Endothelial cell (in vitro differentiated cells): ENCODE measurements at places on chromosomes 1 and 21.

- DNase-seq, result no peak
These were observed 341 bp upstream of the TMEM61 start for GRCh38 chr1:54980046-54980527.

DNA sequence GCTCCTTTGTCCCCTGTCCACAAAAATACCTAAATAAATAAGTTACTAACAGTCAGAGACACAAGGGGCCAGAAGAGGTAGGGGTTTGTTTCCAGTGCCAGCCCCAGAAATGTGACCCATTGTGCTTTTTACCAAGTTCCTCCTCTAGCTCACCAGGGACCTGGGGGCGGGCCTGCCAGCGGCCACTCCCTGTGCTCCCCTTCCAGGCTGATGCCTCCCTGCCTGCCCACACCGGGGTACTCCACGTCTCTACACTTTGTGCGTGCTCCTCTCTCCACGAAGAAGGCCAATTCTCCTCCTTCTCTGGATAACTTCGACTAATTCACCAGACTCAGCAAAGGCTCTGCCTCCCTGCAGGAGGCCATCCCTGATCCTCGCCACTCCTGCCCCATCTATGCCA is 72.1 kb downstream of the BCAR3 start:
- no peak for DNase-seq

DNA sequence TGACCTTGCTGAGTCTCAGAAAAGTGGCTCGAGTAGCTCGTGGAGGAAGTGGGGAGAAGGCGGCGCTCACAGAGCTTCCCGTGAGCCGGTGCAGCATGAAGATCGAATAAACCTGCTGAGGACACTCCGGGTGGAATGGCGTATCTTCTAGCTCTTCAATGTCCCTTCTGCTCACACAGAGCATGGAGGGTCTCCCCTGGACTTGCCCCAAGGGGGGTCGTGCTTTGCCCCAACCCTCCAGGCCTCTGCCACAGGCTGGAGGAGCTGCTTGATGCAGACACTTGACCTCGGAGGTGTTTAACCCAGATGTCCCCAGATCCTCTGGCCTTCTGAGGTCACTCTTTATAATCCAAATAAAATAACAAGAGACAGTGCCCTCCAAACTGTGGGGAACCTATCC is 2.2 kb upstream of the KRTAP10-12 start:
- no peak for DNase-seq

DNA sequence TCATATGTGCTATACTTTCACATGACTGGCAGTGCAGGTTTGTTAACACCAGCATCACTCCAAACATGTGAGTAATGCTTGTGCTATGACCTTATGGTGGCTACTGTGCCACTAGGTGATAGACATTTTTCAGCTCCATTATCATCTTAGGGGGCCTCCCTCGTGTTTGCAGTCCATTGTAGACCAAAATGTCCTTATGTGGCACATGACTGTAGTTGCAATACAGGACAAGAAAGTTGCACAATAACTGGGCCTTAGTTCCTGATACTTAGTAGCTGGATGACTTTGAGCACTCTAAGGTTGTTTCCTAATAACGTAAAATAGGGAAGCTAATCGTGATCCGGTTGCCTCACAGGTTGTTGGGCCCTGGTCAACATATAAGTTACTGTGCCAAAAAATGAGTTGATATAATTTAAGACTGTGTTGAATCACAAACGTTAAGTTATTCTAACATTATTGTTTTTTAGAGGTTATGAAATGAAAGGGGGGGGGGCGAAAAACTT is 511 bp upstream of the SNX27 start:
- DNase-seq, result no peak

- DNase-seq, result no peak
These were observed 2.1 kb upstream of the OBSCN start for GRCh38 chr1:228205526-228206436.

DNA sequence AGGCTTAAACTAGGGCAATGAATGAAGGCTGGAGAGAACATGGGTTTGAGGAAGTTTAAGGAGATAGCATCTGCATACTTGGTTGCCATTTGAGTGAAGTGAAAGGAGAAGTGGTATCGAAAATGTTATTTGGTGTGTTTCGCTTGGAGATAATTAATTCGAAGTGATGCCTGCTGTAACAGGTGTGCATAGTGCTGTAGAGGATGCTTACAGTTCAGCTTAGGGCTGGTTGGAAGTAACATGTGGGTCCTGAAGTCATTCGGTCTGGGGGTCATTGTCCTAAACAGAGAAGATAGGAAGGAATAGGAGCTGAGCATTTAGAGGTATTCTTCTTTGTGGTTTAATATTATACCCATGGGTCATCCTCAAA is 301 bp upstream of the NUDT17 start:
- DNase-seq, result no peak

- DNase-seq, result no peak
These were observed 108.0 kb downstream of the TNNI3K start for GRCh38 chr1:74343216-74343615.

GRCh38 chr1:40948741-40949443 is 30.6 kb upstream of the CTPS1 start:
- peak; percentile 71 for DNase-seq

DNA sequence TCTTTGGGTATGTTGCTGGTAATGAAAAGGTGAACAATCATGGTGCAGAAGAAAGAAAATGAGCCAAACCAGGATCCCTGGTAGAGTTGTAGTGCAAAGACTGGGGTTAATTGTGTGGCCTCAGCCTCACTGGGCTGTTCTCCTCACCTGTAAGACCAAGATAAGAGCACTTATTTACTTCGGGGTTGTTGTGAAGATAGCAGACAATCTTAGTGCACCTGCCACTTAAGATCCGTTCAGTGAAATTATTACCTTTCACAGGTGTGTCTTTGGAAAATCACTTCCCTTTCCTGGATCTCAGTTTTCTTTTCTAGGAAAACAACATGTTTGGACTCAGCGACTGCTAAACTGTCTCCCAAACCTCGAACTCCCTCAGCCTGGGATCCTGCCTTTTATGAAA is 1.3 kb upstream of the FGGY start:
- DNase-seq, result no peak

- no peak for DNase-seq
These were observed 1.3 kb downstream of the NEK7 start for GRCh38 chr1:198157847-198158725.

GRCh38 chr1:211751438-211751837 is 76.0 kb upstream of the NEK2 start:
- no peak for DNase-seq

DNA sequence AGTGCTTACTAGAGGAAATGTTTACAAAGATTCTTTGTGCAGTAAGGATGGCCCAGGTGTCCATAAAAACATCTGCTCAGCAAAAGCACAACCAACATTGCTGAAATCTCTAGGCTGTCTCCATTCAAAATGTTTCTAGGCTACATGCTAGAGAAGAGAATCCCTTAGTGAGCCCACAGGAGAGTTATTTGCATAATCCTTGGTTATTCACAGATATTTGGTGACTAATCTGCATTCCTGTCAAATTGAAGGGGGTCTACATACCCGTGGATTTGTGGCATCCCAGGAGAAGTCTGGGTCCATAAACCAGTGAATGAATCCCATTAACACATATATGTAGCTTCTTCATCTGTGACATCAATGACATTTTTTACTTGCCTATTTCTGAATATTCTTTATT is 261.3 kb upstream of the ESRRG start:
- DNase-seq, result no peak

DNA sequence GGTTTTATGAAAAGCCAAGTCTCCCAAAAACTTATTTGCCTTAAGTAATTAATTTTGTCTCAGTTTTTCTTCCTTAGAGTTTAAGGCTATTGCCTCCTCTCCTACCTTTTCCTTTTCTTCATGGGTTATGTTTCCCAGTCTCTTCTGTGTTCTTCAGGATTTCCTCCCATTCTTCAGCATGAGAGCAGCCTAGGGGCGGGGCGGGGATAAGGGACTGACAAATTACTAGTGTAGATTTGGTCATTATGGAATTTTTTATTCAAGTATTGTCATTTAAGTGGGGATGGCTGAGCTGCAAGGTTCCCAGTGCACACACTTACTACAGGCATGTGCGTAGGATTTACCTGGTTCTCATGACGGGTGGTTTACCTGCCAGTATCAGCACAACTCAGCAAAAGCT is 35.2 kb upstream of the PIGV start:
- no peak for DNase-seq

DNA sequence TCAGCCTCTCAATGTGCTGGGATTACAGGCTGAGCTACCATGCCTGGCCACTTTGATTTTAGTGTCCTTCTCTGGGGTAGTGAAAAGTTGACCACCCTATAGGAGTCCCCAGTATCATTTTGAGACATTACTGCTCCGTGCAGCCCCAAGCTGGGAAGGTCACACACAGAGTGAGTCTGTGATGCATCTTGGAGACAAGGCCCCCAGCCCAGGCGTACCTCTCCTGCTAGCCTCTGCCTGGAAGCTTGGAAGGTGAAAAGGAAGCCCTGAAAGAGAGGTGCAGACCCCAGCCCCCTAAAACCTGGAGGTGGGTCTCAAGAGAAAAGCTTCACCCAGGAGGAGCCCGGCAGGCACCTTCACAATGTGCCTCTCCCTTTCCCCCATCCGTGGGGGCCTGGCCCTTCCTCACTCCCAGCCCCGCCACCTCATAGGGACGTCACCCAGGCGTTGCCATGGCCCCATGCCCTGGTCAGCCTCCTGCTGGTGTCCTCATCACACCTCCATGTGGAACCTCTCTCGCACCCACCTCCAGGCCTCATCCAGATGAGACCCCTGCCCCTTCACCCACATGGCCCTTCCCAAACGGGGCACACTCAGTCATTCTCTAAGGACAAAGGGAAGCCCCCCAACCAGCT is 5.6 kb upstream of the ARF1 start:
- no peak for DNase-seq

DNA sequence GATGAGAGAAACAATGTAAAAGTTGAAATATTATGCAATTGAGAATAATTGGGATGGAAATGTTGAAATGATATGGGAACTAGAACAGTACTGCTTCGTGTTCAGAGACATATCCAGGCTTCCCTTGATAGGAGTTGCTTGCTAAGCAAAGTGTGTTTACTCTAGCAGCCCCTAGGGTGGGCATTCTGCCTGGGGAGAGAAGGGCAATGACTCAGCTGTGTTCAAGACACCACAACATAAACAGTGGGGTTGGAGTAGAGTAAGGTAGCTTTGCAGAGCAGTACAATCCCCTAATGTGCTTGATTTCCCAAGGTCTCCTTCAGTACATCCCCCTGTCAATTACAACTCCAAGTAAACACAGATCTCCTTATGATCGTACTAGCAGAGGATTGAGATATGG is 4.8 kb upstream of the PCNX2 start:
- DNase-seq, result no peak

DNA sequence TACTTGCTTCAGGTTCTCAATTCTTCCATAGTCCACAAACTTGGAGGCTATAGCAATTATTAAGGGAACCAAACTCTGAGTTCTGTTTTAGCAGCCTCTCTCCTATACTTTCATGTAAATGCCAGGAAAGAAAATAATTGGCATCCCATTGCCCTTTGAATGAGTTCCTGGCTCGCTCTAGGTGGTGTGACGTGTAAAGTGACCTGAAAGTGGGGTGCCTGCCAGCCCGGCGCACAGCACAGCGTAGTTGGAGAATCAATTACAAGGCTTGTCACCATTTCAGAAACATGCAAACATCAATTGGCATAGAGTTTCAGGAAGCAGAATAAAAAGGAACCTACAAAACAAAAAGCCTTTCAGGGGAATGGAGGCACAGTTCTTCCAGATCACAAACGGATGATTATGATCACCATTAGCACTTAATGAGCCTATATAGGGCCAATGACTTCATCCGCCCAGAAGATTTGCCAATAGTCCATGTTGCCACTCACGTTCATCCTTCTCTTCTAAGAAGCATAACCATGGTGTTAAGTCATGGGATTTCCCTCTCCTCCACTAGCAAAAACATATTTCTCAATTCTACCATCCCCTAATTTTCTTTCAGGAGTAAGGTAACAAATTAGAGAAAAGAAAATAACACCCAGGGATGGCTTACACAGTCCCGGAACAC is 354.6 kb upstream of the ADGRL2 start:
- DNase-seq, result no peak

GRCh38 chr1:31799196-31799894 is 16.5 kb downstream of the SPOCD1 start:
- no peak for DNase-seq

DNA sequence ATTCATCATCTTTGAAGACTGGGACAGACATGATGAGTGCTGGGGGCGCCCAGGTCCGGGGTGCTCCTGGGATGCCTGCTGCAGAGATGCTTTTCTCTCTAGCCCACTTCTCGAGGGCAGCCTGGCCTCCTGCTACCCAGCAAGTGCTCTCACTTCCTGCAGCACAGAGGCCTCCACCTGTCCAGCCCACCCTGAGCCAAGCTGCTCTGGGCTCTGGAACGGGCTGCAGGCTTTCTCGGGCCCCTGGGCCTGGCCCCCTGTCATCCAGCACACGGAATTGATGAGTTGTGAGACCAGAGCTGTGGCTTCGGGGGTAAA is 469.5 kb upstream of the VAMP3 start:
- DNase-seq, result no peak

DNA sequence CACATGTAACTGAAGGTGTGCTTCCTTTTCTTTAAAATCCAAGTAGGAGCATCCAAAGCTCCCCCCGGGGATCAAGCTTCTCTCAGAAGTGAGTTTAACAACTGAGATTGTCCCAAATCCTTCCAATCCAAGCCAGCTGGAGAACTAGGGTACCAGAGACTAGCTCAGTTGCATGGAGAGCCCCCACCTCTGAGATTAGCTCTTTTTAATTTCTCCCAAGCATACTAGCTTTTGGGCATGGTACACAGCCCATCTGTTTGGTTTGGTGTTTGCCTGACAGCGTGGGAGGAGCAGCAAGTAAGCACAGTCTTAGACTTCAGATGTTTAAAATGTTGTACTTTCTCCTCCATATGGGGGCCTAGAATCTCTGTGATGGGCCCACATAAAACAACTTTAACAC is 142.8 kb downstream of the ASTN1 start:
- DNase-seq, result no peak

DNA sequence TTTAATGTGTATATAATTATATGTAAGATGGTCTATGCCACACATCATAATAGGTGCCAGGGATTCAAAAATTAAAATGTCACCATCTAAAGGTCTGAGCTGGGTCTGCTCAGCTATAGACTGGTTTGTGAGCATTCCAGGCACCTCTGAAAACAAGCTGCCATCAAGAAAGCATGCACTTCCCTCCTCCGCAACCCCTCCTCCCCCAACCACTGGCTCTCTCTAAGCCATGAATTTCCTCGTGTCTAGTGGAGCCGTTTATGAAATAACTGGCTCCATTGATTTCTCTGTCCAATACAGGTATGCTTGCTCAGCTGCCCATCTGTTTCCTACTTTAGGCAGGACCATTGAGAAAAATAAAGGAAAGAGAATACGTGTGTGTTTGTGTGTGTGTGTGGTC is 522.6 kb upstream of the PLXNA2 start:
- DNase-seq, result no peak

GRCh38 chr1:171257607-171258076 is 9.3 kb downstream of the FMO1 start:
- no peak for DNase-seq
